ENCODE measurements at places on chromosomes 1 and 21.

DNA sequence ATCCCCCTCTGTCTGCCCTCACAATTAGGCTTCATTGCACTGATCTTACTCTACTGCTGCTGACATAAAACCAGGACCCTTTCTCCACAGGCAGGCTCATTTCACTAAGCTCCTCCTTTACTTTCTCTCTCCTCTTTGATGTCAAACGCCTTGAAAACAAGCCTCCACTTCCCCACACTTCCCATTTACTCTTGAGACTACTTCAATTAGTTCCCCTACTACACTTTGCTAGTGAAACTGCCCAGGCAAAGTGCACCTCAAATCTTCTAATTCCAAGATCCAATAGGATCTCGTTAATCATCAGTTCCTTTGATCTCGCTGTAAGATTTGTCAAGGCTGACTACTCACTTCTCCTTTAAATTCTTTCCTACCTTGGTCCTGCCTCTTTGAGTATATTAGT lies 5.9 kb upstream of the CDC20 start:
- H3K4me3 ChIP-seq, result no peak overlapping the region
- H3K36me3 ChIP-seq, result no peaks in the 10 kb centered on the region
- no peak overlapping the region for H3K27ac ChIP-seq
- no peaks in the 10 kb centered on the region for H3K27me3 ChIP-seq
- no peak for DNase-seq

- H3K27me3 ChIP-seq, result no peaks in the 10 kb centered on the region
- H3K4me1 ChIP-seq, result peaks cover under 1% of the 10 kb centered on the region
- H3K27ac ChIP-seq, result no peak overlapping the region
- H3K4me3 ChIP-seq, result no peak overlapping the region
- no peaks in the 10 kb centered on the region for H3K36me3 ChIP-seq
These were observed 101.9 kb downstream of the FNBP1L start for GRCh38 chr1:93549811-93550210.

DNA sequence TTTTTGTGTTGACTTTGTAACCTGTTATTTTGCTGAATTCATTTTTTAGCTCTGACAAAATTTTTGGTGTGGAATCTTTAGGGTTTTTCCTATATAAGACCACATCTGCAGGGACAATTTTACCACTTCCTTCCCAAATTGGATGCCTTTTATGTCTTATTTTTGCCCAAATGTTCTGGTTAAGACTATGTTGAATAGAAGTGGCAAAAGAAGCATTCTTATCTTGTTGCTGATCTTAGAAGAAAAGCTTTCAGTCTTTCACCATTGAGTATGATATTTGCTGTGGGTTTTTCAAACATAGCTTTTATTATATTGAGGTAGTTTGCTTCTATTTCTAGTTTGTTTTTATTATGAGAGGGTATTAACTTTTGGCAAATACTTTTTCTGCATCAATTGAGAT lies 3.7 kb downstream of the CHIA start:
- H3K27ac ChIP-seq, result no peak overlapping the region
- H3K4me3 ChIP-seq, result no peak overlapping the region
- H3K36me3 ChIP-seq, result no peaks in the 10 kb centered on the region
- no peaks in the 10 kb centered on the region for H3K27me3 ChIP-seq
- no peaks in the 10 kb centered on the region for H3K4me1 ChIP-seq

DNA sequence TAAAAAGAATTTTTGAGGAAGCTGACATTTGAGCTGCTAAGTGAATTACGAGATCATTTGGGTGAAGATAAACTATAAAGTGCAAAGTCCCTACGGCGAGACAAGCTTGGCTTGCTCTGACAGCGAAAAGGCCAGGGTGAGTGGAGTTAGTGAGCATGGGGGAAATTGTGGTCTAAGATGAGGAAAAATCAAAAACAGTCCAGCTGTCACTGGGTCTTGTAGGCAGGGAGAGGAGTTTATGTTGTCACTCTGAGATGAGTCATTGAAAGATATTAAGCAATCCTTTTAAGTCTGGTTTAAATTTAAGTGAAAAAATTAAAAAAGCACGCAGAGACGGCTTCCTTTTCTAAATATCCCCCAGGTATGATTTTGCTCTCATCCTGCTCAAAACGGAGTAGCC lies 601.9 kb downstream of the MRPL39 start:
- H3K4me1 ChIP-seq, result no peaks in the 10 kb centered on the region
- DNase-seq, result no peak
- no peaks in the 10 kb centered on the region for H3K36me3 ChIP-seq
- H3K27ac ChIP-seq, result no peak overlapping the region
- no peaks in the 10 kb centered on the region for H3K27me3 ChIP-seq

GRCh38 chr1:159991513-159991912 lies 37.5 kb upstream of the SLAMF9 start:
- H3K4me1 ChIP-seq, result no peaks in the 10 kb centered on the region
- H3K27ac ChIP-seq, result no peak overlapping the region
- no peak overlapping the region for H3K4me3 ChIP-seq

DNA sequence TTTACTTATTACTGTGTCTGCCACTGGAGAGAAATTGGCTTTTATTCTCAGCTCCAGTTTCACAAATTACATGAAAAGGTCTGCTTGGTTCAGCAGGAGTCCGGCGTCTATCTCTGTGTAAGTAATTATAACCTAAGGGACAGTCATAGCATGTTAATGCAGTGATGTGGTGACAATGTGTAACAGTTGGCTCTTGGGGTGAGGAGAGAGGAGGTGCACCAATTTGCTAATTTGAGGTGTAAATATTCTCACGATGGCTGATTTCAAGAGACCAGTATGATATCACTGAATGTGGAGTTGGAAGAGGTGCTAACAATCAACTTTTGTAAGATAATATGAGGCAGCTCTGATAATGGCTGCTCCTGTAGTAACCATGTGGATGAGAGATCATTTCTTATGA lies 86.1 kb downstream of the CTH start:
- H3K4me3 ChIP-seq, result no peak overlapping the region
- H3K36me3 ChIP-seq, result no peaks in the 10 kb centered on the region
- DNase-seq, result no peak
- no peaks in the 10 kb centered on the region for H3K4me1 ChIP-seq
- H3K27me3 ChIP-seq, result no peaks in the 10 kb centered on the region

DNA sequence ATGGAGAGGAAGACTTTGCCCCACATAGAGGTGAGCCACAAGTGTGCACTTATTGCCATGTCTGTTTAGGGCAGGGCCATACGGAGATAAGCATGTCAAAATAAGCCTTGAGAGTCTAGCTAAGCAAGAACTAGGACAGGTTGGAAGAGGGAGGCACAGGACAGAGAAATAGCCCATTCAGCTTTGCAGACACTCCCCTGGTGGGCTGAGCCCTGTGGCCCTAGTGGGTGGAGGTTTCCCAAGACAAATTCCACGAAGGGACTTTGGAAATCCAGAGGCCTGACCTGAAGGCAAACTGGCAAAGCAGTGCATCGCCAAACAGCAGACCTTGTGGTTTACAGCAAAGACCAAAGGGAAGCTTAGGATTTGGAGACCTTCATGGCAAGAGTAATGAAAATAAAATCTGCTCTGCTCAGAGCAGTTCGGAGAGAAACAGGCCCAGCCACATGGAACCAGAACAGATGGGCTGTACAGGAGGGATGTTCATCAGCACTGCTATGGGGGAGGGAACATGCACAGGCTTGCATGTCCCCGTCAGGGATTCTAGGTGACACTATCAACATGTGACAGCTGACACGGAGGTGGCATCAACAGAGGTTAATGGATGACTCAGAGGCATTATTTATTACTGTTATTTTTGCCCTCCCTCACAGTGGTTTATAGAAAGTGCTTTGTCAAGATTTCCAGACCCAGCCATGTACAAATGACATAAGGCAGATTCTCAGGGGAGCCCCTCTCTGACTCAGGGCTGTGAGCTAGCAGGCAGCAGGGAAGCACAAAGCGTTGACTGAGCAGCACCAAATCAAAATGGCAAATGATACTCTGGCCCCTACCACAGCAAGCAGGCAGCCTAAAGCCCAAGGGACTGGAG lies 90.1 kb upstream of the IRF2BP2 start:
- no peaks in the 10 kb centered on the region for H3K4me1 ChIP-seq
- no peaks in the 10 kb centered on the region for H3K36me3 ChIP-seq
- DNase-seq, result no peak
- H3K4me3 ChIP-seq, result no peak overlapping the region
- no peaks in the 10 kb centered on the region for H3K27me3 ChIP-seq

- no peak overlapping the region for H3K27ac ChIP-seq
- no peak for DNase-seq
- no peaks in the 10 kb centered on the region for H3K4me1 ChIP-seq
- no peak overlapping the region for H3K4me3 ChIP-seq
- H3K27me3 ChIP-seq, result no peaks in the 10 kb centered on the region
These were observed 431.1 kb upstream of the VAMP3 start for GRCh38 chr1:7339953-7340352.

- H3K4me3 ChIP-seq, result no peak overlapping the region
- H3K27ac ChIP-seq, result no peak overlapping the region
- H3K36me3 ChIP-seq, result no peaks in the 10 kb centered on the region
- no peak for DNase-seq
- peaks cover 14% of the 10 kb centered on the region for H3K4me1 ChIP-seq
These were observed 21.7 kb upstream of the RGS16 start for GRCh38 chr1:182625719-182626504.

- H3K27ac ChIP-seq, result no peak overlapping the region
- no peaks in the 10 kb centered on the region for H3K36me3 ChIP-seq
- no peak overlapping the region for H3K4me3 ChIP-seq
- no peaks in the 10 kb centered on the region for H3K4me1 ChIP-seq
These were observed 6.1 kb downstream of the TIE1 start for GRCh38 chr1:43306688-43307457.

- H3K4me3 ChIP-seq, result peak overlapping the region; percentile 12
- H3K4me1 ChIP-seq, result no peaks in the 10 kb centered on the region
- no peaks in the 10 kb centered on the region for H3K36me3 ChIP-seq
- no peak overlapping the region for H3K27ac ChIP-seq
- no peaks in the 10 kb centered on the region for H3K27me3 ChIP-seq
- no peak for DNase-seq
These were observed 119.0 kb downstream of the GREM2 start for GRCh38 chr1:240492832-240493440.

DNA sequence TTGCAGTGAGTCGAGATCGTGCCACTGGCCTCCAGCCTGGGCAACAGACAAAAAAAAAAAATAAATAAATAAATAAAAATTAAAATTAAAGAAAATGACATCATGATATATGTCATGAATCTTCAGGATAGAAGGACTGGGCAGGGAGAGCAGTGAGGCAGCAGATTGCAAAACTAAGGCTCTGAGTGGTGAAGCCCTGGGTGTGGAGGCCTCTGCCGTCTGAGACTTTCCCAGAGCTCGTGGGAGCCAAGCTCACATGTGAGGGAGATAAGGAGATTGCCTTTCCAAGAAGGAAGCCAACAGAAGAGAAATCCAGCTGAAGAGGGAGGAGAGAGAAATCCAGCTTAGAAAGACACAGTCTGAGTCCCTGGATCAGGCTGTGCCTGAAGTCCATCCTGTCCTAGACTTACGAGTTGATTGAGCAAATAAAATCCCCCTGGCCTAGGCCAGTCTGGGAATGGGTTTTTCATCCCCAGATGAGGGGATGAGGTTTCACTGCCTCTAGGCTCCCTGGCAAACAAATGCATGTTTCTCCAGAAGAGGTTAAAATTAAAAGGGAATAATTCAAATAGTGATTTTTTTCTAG lies 142.0 kb upstream of the IGSF21 start:
- no peaks in the 10 kb centered on the region for H3K4me1 ChIP-seq
- no peaks in the 10 kb centered on the region for H3K36me3 ChIP-seq
- DNase-seq, result no peak
- no peak overlapping the region for H3K27ac ChIP-seq

- H3K27ac ChIP-seq, result no peak overlapping the region
- no peak overlapping the region for H3K4me3 ChIP-seq
- DNase-seq, result no peak
These were observed 47.0 kb upstream of the ATF3 start for GRCh38 chr1:212561501-212561931.

DNA sequence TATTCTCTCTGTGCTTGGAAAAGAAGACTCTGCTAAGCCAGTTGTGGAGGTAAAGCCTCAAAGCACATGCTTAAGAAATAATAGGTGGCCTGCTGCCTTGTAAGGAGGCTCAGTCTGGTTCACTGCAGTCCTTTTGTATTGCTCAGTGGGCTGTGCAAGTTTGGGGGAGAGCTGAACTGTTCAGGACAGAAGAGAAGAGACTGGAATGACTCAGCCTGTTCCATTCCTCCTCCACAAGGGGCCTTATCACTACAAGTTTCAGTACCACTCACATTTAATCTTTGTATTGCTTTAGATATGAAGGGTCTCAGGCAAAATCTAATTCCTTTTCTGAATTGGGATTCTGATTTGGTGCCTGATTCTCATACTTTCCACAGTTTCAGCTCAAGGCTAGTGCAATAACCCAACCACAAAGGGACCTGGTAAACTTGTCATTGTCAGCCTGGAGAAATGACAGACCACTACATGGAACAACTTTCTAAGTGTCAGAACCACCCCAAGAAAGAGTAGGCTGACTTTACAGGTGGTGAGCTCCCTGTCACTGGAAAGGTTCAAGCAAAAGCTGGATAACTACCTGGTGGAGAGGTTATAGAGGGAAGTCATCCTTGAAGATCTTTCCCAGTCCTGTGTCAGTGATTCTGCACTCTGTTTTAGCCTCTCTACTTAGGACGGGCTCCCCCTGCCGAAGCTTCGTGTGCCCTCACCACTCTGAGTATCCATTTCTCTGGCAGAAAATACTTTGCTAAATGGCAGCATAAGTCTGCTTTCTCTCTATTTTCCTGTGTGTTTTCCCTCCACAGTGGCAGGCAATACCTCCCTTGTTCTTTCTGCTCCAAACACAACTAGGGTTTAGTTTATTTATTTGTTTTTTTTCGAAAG lies 162.9 kb upstream of the GJB5 start:
- H3K27ac ChIP-seq, result no peak overlapping the region
- no peaks in the 10 kb centered on the region for H3K36me3 ChIP-seq
- H3K4me1 ChIP-seq, result no peaks in the 10 kb centered on the region
- no peaks in the 10 kb centered on the region for H3K27me3 ChIP-seq

- H3K27me3 ChIP-seq, result peaks cover 12% of the 10 kb centered on the region
- H3K4me1 ChIP-seq, result peaks cover 8% of the 10 kb centered on the region
- peak within 1 kb of the TSS; percentile 35 for H3K27ac ChIP-seq
- H3K4me3 ChIP-seq, result peak within 1 kb of the TSS; percentile 68
- H3K36me3 ChIP-seq, result no peaks in the 10 kb centered on the region
These were observed at the start of gene MCOLN2 for GRCh38 chr1:84996846-84997666. Gene MCOLN2, minus strand, starts transcription at chr1:84997113. Its CDS starts 241 bp downstream, at chr1:84996872.

- peak; percentile 45 for DNase-seq
- peak overlapping the region; percentile 84 for H3K27ac ChIP-seq
- H3K36me3 ChIP-seq, result peaks cover 26% of the 10 kb centered on the region
- H3K4me3 ChIP-seq, result peak overlapping the region; percentile 99
- peaks cover 14% of the 10 kb centered on the region for H3K4me1 ChIP-seq
These were observed 11.1 kb upstream of the RAB42 start for GRCh38 chr1:28580722-28581530.

- H3K4me1 ChIP-seq, result no peaks in the 10 kb centered on the region
- no peak for DNase-seq
- H3K27me3 ChIP-seq, result no peaks in the 10 kb centered on the region
- H3K27ac ChIP-seq, result no peak overlapping the region
- no peaks in the 10 kb centered on the region for H3K36me3 ChIP-seq
These were observed 1190.9 kb upstream of the PRMT6 start for GRCh38 chr1:105865546-105865945.
